Upper lobe of right lung (tissue), 1 donor: ENCODE measurements at places on chromosomes 4 and X. TPM values are rescaled to one million over a fixed set of nuclear protein-coding genes. Genes with fewer than 3 reads are reported as not detected.

Gene EDNRA
- 28.3 TPM for total RNA-seq

Gene SHROOM2
- 9.6 TPM for total RNA-seq

Gene XKRX
- 8.4 TPM for total RNA-seq

DNA sequence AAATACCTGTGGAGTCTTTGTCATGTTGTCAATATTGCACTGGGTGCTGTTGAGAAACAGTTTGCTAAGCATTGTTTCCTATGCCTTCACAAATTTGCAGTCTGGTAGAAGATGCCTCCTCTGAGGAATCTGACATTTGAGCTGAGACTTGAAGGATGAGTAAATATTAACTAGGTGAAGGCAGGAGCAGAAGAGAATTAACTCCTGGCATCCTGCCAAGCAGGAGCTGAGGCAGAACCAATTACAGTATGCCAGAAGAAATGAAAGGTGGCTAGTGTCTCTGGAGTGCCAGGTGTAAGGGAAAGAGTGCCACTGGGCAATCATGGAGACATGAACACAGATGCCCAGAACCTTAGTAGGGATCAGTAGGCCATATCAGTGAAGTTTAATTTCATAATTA lies 1778.2 kb upstream of the PCDH10 start:
- no peak for DNase-seq
- H3K4me1 ChIP-seq = no peaks in the 10 kb centered on the region
- no peak overlapping the region for H3K4me3 ChIP-seq

- H3K4me1 ChIP-seq = no peaks in the 10 kb centered on the region
- no peak overlapping the region for H3K4me3 ChIP-seq
- H3K27me3 ChIP-seq = no peaks in the 10 kb centered on the region
Observed at GRCh38 chr4:89363786-89364185, 56.2 kb upstream of the GPRIN3 start.

Gene USP26
- not detected for total RNA-seq
